T follicular helper cell (primary cell): ENCODE measurements at places on chromosomes 1 and 21.
A peak's percentile ranks its signal among the peaks of the same experiment; 100 is the strongest.

DNA sequence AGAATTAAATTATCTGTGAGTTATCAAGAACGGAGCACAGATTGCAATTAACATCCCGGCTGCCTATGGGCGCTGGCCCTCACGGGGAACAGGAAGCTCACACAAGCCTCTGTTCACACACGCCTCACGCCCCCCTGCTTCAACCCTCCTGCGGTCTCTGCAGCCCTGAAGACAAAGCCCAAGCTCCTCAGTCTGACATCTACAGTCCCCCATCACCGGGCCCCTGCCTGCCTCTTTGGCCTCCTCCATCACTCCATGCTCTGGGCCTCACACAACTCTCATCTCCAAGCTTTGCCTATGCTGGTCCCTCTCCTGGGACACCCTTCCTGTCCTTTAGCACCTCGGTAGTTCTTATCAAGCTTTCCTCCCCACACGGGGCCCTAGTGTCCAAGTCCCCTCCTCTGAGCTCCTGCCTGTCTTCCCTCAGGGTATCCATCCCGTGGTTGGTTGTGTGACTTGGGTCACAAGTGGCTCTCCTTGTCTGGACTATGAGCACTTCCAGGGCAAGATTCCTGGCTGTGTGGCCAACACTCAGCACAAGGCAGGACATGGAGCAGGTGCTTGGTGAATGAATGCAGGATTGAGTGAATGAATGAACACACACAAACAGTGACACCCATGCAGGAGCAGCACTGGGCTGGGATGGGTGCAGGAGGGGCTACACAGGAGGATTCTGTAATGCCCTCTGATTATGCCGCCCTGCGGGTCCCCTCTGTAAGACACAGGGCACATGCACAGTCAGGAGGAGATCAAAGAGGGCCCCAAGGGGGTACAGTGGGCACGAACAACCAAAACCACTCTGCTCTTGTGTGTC, 116.1 kb downstream of the DMRTB1 start:
- DNase-seq = no peak

GRCh38 chr1:94336991-94337390, 81.2 kb upstream of the ABCD3 start:
- no peak for DNase-seq

GRCh38 chr1:97834899-97835298, 85.9 kb downstream of the DPYD start:
- no peak for DNase-seq

GRCh38 chr1:175390081-175390481, 197.5 kb upstream of the KIAA0040 start:
- no peak for DNase-seq

DNA sequence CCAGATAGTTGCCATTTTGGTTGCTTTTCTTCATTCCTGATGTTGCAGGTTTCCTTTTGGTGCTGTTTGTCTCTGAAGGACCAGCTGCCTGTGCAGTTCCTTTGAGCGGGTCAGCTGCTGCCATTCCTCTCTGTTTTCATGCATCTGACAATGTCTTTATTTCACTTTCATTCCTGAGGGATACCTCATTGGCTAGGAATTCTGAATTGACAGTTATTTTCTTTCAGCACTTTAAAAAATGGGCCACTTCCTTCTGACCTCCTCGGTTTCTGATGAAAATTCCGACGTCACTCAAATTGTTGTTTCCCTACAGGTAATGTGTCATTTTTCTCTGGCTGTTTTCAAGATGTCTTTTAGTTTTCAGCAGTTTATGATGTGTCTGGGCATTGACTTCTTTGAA, 24.8 kb downstream of the CCSAP start:
- DNase-seq = no peak

DNA sequence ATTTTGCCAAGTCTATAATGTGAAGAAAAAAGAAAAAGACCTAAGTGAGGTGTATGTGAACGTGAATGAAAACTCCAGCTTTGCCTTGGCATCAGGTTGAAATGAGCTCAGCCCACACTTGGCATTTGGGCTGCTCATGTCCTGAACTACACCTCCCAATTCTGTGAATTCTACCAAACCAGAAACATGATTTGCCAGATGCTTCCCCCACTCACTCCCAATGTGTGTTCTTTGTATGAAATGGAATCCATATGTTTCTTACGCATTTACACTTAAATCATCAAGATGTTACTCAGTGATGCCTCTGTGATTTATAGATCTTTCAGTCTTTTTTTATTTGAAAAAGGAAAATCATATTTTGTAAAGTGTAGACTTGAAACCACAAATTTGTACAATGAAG, 32.8 kb upstream of the RUNX1 start:
- DNase-seq = no peak

- DNase-seq = no peak
These were observed 3.1 kb downstream of the KLHDC8A start for GRCh38 chr1:205353612-205354011.

- DNase-seq = no peak
These were observed 15.3 kb upstream of the EPHA8 start for GRCh38 chr1:22547818-22548462.

DNA sequence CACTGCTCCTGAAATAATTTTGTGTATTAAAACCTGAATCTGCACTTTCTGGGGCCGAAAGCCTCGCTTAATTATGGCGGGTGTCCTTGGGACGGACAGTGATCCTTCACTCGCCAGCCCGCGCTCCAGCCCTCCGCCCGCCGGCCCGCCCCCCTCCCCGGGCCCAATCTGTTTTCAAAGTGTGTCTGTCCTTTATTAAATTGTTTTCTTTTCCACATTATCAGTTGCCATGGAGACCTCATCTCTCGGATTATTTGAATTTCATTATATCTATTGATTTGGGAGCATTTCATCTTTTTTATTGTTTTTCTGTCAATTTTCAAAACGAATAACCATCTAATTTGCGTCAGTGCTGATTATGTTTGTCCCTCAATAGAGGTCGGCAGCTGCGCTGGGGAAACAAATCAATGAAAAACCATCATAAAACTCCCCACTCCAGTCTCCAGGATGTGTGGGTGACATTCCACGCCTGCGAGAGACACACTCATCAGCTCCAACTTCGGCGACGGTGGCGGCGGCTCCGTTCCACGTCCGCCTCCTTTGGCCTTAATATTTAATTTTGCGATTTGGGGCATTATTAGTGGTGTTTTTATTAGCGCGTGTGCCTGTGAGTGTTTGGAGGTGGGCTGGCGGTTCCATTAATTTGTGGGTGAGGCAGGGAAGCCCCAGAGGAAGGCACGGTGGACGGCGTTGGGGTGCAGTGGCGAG, 123.9 kb downstream of the CASZ1 start:
- no peak for DNase-seq

GRCh38 chr1:23908453-23909341, 4.5 kb downstream of the CNR2 start:
- DNase-seq = no peak

GRCh38 chr1:234987415-234988154, 141.1 kb downstream of the TOMM20 start:
- no peak for DNase-seq

DNA sequence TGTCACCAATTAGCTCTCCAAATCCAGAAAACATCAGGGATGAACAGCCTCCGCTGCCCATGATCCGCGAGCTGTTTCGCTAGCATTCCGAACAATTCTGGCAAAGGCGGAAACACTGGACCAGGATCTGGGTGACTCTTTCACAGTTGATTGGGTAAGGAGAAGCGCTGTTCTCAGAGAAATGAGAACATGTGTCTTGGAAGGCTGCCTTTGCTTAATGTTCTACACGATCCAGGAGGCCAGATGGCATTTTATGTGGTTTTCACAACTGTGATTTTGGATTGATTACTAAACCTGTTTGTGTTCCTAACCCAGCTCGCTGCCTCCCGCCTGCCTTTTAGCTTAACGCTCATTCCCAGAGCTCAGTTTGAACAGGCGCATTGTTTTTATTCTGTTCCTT, 144.0 kb downstream of the KIF26B start:
- no peak for DNase-seq

DNA sequence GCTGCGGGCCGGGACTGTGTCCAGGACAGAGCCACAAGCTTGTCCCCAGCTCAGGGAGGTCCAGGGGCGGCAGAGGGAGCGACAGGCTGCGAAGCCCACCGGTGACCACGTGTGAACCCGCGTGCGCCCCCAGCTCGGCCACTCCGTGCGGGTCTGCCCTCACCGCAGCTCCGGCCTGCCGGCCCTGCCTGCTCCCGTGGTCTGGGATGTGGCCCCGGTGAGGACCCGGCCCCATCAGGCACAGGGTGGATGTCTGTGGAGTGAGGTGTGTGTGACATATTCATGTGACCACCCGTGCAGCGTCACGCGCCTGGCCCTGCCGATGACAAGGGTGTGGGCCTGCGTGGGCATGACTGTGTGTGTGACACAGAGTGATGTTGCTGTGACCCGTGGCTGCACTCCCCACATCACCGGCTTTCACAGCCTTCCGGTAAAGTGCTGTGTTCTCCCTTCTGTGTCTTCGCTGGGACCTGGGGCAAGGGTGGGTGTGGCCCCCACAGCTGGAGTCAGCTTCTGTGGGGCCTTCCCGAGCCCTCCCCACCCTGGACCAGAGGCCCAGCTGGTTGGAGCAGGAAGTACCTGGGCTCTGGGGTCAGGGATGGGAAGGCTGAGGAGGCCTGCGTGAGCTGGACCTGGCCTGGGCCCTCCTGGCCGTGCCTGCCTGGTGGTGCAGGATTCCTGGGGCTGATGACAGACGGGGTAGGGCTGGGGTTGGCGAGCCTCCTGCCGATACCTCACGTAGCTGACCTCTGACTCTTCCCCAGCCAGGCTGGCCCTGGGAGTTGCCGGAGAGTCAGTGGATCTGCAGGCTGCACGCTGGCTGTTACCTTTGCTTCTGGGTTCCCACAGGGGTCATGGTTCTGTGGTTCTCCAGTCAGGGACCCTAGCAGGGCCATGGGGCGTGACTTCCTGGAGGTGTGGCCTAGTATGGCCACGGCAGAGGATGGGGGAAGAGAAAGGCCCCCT, 4.1 kb downstream of the RNF223 start:
- no peak for DNase-seq

GRCh38 chr1:170309389-170310013, 163.7 kb downstream of the NTMT2 start:
- no peak for DNase-seq

DNA sequence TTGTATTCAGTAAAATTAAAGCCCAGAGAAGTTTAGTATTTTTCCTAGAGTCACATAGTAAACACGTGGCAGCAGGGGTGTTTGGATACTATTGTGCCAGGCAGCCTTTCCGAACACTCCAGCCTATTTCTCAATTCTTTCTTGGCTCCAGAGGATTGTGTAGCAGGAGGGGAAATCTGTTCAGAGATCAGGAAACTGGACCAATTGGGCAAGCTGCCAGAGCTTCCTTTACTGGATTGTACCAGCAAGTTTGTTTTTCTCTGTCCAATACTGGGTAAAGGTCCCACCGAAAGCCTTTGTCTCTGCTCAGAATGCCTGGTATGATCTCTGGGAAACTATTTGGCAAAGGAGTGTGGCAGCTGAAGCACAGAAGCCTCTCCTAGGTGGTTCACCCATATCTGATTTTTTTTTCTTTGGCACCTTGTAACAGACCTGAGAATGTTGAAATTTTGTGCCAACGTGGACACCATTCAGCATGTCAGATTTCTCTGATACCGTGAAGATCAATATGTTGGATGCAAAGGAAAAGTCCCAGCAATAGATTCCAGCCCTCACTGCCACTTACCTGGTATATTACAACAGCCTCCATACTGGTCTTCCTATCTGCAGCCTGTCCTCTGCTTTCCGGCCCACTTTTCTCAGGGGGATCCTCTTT, 126.2 kb downstream of the FGGY start:
- DNase-seq = no peak

DNA sequence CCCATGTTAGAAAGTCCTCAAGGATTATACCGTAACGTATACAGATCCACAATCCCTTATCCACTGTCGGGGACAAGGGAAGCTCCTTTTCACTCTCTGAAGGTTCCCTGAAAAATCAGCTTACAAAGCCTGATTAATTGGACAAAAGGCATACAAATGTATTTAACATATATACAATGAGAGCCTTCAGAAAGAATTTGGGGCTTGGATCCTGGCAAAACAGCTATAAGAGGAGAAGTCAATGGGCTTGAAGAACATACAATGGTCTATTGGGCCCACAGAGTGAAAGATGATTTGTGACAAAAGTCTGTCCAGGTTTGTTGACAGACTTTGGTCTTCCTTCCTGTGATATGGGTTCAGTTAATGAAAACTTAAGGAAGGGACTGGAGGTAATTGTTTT, 10.7 kb downstream of the TACSTD2 start:
- no peak for DNase-seq

GRCh38 chr21:41568606-41569385, 60.8 kb upstream of the TMPRSS2 start:
- no peak for DNase-seq

DNA sequence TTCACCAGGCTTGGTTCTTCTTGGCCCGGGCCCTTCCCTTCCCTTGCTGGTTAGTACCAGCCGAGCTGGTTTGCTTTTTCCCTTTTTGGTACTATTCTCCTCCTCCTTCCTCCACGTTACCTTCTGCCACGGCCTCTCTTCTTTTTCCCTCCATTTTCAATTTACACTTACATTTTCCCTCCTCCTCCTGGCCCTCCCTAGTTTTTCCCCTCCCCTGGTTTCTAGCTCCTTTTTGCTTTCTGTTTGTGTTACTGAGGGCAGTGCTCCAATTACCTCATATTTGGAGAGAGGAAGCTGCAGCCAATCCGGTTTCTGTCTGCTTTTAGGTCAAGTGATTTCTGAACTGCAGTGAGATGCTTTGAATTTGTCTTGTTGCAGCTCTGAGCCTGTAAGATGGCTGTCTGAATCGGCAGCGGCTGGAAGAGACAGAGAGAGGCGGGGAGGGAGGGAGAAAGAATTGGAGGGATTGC, 63.7 kb downstream of the MACF1 start:
- no peak for DNase-seq

GRCh38 chr1:216425577-216425976, 2.3 kb upstream of the USH2A start:
- DNase-seq = no peak

- DNase-seq = no peak
These were observed 127.8 kb upstream of the ESRRG start for GRCh38 chr1:216851073-216851472.

DNA sequence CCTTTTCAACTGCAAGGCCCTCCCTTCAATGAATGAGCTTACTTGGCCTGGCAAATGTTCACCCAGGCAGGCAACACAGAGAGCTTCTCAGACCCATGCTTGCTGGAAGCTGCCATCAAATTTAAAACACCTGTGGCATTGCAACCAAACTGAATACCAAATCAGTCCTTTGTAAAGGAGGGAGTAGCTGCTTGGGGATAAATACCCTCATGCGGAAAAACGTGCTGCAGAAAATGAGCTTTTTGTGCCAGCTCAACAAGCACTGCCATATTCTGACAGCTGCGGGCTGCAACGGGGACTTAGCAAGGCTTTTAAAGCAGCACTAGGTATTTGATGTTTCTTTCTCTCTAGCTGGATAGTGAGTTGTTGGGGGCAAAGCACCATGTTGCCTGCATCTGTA, 119.7 kb downstream of the PLPPR4 start:
- DNase-seq = no peak

GRCh38 chr21:45513003-45513717, 29.1 kb downstream of the SLC19A1 start:
- no peak for DNase-seq

- no peak for DNase-seq
These were observed 25.5 kb upstream of the TNFRSF1B start for GRCh38 chr1:12141163-12141850.

DNA sequence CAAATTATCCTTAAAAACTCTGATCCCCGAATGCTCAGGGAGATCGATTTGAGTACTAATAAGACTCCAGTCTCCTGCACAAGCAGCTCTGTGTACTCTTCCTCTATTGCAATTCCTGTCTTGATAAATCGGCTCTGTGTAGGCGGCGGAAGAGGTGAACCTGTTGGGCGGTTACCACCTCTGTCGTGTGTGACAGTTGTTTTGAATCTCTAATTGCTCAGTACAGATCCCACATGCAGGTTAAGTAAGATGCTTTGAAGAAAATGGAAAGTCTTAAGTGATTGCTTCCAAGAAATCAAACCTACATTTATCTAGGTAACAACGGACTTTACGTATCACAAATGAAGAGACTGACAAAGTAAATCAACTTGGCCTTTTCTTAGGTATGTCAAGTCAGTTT, 35.5 kb downstream of the COA6 start:
- DNase-seq = peak; percentile 51
